Sigmoid colon (tissue), 7 donors: ENCODE measurements at places on chromosomes 3 and 15. TPM values are rescaled to one million over a fixed set of nuclear protein-coding genes. Genes with fewer than 3 reads are reported as not detected.

The OR5K3 gene
- polyA plus RNA-seq, result not detected

The DOCK3 gene
- not detected for polyA plus RNA-seq

The ALDH1A2 gene
- 1.2 TPM for polyA plus RNA-seq

DNA sequence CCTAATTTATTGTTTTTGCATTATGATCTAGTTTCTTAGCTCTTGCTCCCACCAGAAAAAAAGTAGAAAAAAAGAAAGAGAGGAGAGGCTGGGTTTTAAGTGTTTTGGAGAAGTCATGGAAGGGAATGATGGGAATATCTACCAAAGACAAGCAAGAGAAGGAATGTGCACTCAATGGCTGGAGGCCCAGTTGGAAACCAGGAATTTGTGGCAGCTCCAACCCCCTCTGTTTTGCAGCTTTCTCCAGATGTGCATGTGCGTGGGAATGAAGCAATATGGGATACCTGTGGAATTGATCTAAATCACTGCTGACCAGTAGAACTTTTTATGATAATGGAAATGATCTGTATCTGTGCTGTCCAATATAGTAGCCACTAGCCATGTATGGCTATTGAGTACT is 27.1 kb downstream of the EIF2AK4 start:
- no peak for DNase-seq

DNA sequence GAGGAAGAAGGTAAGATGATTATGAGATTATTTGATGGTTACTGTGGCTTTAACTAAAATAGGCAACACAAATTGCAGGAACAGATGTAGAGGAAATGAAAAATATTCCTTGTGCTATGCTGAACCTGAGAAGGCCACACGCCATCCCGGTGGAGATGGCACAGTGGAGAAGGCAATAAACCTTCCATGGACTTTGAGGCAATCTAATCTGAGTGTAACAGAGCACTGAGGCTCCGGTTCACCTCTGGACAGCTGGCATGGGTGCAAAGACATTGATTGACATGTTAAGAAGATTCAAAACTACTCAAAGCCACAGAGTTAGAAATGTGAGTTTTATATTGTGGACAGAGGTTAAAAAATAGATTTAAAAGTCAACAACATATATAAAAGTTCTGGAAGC is 535.7 kb downstream of the AGBL1 start:
- DNase-seq, result no peak

DNA sequence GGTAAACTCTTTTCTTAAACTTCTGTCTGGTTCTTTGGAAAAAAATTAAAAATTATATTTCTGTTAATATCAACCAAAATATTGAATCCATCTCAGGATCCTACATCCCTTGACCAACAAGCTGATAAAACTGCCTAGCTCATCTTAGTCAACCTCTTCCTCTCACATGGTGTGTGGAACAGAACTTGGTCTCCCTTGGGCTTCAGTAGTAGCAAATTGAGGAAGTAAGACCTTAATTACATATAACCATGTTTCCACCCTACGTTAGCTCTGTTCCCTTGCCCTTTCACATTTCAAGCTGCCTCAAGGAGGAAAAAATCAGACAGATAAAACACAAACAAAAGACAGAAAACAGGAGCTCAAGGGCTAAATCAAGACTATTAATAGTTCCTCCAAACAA is 116.4 kb downstream of the GREM1 start:
- DNase-seq, result no peak

DNA sequence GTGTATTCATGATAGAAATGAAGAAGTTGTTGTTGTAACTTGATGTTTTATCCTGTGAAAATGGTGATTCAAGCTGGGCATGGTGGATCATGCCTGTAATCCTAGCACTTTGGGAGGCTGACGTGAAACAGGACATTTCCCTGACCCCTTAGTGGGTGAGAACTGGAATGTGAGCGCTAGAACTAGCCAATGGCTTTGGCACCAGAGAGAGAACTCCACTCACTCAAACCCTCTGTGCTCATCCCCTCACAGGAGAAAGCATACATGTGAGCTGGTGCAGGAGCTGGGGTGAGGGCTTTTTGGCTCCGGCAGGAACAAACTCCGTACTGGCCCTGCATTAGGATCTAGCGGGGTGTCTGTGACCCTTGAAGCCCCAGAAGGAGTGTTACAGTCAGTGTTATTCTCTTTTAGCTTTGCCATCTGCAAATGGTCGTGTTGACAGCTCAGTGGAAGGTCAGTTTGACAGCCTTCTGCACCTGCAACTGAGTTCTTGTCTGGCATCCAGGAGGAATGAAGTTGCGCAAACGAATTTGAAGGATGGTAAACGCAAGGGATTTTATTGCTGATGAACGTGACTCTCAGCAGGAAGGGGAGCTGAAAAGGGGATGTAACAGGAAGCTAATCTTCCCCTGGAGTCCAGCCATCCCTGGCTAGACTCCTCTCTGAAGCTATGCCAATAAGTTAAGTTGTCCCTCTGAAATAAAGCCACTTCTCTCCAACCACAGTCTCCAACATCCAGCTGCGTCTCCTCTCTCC is 1016.6 kb upstream of the CADM2 start:
- DNase-seq, result no peak

- DNase-seq, result no peak
These were observed 79.1 kb upstream of the HES1 start for GRCh38 chr3:194056731-194057415.

The DIPK2A gene
- polyA plus RNA-seq, result 1.8 TPM

- no peak for DNase-seq
These were observed 837.0 kb downstream of the PDCD6IP start for GRCh38 chr3:34635352-34635850.

DNA sequence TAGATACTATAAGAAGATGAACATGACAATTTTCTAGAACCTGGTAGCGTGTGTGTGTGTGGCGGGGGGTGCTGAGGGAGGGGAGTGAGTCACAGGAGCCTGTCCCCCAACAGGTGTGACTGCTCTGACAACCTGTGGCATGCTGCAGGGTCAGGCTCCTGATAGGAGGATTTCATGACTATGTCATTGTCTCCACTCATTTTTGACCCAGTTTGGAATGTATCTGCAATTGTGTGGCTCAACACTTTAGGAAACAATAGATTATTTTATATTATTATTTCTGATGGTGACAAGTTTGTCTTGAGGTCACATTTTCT is 9.3 kb upstream of the VILL start:
- no peak for DNase-seq

DNA sequence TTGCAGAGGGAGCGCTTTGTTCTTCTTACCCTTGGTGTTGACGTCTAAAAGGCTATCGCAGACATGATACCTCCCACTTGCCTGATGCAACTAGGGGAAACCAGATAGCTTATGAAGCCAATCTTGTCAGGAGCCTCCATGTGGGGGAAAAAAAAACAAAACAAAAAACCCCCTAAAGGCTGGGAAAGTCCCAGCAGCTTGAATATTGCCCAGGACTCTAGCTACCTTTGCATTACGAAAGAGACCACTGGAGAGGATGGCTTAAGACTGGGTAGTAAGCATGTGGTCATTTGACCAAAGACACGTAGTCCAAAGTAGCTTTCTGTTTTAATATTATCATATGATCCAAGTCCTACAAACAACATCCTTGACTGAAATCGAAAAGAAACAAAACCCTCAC is 120.7 kb upstream of the WNT5A start:
- no peak for DNase-seq

GRCh38 chr3:128491941-128492670 is 895 bp downstream of the GATA2 start:
- peak; percentile 53 for DNase-seq

GRCh38 chr3:18351069-18351628 is 74.0 kb downstream of the SATB1 start:
- DNase-seq, result no peak

- no peak for DNase-seq
These were observed 1.5 kb downstream of the ACAD11 start for GRCh38 chr3:132657869-132658747.

The POLR2H gene
- 132 TPM for polyA plus RNA-seq

The STRIT1 gene
- 2.4 TPM for polyA plus RNA-seq
